ENCODE measurements at places on chromosomes 2 and 18.

- peak; percentile 76 for DNase-seq
Measured at GRCh38 chr18:37565101-37565976, at the start of gene CELF4. CELF4 (minus strand) TSS chr18:37565798.

DNA sequence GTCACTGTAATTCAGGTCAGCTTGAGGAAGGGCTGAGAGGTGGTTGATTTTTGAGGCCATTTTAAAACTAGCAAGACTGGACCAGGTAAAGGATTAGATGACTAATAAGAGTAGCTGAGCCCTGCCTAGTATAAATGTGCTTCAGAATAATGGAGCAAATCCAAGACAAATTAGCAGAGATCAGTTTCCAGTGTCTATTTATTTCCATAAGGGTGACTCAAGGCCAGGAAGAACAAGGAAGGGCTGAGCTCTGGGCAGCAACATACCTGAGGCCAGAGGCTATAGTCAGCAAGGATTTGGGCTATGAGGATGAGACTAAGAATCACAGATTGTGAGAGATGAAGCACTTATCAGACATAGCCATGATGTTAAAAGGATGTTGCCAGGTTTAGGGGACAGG lies 339.0 kb upstream of the LRRTM1 start:
- no peak for DNase-seq

DNA sequence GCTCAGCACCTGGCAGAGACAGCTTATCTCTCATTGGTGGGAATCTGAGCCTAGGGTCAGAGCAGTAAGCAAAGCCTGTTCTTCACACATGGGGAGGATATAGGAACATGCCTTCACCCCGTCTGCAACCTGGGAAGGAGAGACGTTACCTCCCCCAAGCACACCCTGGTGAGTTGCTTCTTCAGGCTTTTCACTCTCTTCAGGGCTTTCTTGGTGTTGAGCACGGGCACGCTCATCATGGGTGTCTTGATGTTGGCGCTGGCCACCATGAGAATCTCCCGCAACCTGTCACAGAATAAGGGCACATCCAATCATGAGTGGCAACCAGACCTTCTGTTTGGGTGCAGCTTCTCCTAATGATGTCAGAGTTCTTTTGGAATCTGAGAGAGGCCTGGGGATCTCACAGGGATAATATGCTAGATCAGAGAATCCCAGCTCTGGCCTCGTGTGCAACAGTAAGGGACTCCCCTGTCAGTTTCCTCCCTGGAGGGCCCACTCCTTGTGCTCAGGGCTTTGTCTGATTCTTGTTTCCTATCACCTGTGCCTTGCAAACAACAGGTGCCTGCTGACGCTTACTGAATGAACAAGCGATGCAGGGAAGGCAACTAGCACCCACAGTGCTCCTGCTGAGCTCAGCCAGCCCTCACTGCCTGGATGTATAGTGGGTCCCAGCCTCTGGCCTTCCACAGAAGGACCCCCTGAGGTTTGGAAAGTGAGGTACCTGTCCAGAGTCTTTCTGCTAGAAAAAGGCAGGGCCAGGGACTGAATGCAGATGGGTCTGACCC lies 66.3 kb downstream of the POLR1A start:
- DNase-seq: no peak

- no peak for DNase-seq
Measured at GRCh38 chr18:57649556-57650500, 28.2 kb upstream of the NARS1 start.

DNA sequence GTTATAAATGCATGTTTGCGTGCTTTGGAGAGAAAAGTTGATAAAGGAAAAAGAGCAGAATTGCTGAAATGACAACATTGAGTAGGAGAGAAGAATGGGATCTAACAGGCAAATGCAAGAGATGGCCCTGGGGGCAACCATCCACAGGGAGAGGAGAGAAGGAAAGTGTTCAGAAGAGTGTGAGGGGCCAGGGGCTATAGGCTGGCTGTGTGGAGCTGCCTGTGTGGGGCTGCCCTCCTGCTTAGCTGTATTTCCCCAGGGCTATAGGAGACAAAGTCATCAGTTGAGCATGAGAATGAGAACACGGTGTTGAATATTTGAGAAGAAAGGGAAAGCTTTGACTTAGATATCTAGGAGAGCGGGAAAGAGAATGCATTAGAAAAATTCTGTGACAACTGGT lies 572.0 kb downstream of the SOX11 start:
- no peak for DNase-seq

GRCh38 chr2:154443919-154444318 lies 254.6 kb upstream of the KCNJ3 start:
- no peak for DNase-seq

GRCh38 chr2:24863641-24864040 lies 56.4 kb downstream of the ADCY3 start:
- DNase-seq: no peak

DNA sequence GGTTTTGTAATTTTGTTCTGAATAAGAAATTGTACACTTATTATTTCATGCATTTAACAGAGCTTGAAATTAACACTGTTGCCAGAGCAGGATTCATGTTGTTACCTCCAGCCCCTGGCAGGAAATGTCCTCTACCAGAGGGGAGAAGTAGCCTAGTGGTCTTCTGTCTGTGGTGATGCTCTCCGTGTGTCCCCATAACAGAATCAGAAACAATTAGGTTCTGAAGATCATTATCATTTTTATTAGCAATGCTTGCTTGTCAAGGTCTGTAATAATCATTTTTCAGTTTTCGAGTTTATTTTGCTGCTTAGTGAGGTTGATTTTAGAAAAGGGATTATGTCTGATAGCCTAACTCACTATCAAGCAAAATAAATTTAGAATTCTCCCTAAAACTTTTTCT lies 116.6 kb upstream of the CNTNAP5 start:
- DNase-seq: no peak

GRCh38 chr2:147182260-147182659 lies 662.6 kb upstream of the ACVR2A start:
- DNase-seq: no peak

- DNase-seq: no peak
Measured at GRCh38 chr2:132754392-132754791, 84.4 kb upstream of the LYPD1 start.

- DNase-seq: peak; percentile 95
Measured at GRCh38 chr2:20491739-20492531, 45.1 kb downstream of the RHOB start.

GRCh38 chr2:211737282-211737681 lies 801.3 kb downstream of the ERBB4 start:
- DNase-seq: no peak

DNA sequence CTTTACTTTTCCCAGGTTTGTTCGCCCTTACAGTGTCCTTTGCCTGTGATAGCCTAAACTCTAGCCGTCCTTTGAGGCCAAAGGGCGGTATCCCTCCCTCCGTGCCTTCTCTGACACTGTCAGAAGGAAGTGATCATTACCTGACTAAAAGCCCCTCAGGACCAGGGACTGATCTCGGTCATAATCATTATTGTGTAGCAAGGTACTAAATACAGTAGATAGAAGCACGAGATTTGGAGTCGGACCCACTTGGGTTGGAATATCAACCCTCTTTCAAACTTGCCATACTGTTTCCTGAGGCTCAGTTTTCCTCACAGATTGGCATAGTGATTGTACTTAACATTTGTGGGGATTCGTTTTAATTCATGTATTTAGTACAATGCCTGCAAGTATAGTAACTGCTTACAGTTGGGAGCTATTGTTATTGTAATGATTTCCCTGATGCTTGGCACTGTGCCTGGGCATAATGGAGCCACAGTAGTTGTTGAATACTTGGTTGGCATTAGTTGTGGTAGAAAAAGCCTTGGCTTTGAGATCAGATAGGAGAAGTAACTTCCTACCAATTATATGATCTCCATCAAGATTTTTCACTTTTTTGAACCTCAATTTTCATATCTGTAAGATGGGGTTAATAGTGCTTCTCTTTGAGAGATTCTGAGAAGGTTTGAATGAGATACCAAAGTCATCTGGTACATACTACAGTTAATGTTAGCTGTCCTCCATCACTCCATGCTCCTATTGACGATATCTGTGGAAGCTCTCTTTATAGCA lies 836 bp downstream of the STK11IP start:
- DNase-seq: no peak

DNA sequence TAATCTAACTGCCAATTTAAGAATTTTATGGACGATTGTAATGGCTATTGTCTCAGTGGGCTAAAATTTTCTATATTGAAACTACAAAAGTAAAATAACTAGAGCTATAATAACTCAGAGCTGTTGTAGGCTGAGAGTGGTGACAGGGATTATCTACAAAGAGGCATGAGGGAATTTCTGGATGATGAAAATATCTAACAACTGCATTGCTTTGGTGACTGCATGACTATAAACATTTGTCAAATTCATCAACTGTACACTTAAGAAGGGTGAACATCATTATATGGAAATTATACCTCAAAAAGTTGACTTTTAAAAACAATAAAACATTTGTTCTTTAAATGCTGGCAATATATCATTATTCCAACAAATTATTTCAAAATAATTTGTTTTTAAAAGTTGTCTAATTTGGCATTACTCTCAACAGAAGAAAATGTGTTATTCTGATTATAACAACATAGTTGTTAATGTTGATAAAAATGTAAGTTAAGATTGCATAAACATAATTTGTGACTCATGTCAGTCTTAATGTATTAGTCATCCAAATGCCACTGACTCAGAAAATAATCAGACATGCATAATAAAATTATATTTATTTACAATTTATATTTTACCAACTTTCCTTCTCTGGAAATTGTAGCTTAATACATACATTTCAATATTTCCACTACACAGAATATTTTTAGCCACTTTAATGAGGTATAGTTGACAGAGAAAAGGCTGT lies 865.1 kb upstream of the VRK2 start:
- DNase-seq: no peak

DNA sequence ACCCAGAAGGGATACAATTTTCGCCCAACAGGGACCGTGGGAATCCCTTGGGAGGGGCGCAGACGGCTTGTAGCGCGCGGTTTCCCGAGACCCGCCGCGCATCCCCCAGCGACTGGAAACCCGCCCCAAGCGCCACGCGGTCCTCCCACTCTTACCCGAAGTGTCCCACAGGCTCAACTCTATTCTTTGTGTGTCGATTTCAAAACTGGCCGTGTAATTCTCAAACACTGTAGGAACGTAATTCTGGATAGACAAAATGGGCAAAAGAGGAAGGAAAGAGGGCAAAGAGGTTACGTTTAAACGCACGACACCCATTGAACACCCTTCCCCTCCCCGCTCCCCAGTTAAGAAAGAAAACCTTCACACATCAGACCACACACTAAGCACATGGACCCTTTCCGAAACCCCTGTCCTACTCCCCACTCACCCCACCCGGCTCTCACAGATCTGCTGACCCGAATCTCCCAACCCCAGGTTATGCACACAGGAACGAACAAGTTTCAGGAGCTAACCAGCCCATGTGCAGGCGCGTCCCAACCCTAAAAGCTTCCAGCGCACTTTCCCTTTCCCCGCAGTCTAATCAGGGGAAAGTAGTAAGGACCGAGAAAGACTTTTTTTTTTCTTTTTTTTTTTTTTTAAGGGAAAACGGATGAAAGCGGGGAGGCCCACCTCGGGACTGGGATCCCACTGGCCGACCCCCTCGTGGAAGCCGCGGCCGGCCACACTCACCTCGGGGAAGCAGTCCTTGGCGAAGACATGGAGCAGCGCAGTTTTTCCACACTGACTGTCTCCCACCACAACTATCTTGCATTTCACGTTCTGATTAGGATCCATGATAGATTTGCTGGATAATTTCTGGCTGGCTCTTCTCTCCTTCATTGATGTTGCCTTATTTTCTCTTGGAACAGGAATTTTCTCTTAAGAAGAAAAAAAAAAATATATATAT lies 655 bp downstream of the RND3 start:
- peak; percentile 49 for DNase-seq
